ENCODE measurements at places on chromosomes 3 and 15. TPM values are rescaled to one million over a fixed set of nuclear protein-coding genes. Genes with fewer than 3 reads are reported as not detected.

GRCh38 chr3:45942051-45942825 is 1.0 kb upstream of the CXCR6 start:
- DNase-seq = no peak

GRCh38 chr15:61327019-61327631 is 98.0 kb upstream of the RORA start:
- no peak for DNase-seq

DNA sequence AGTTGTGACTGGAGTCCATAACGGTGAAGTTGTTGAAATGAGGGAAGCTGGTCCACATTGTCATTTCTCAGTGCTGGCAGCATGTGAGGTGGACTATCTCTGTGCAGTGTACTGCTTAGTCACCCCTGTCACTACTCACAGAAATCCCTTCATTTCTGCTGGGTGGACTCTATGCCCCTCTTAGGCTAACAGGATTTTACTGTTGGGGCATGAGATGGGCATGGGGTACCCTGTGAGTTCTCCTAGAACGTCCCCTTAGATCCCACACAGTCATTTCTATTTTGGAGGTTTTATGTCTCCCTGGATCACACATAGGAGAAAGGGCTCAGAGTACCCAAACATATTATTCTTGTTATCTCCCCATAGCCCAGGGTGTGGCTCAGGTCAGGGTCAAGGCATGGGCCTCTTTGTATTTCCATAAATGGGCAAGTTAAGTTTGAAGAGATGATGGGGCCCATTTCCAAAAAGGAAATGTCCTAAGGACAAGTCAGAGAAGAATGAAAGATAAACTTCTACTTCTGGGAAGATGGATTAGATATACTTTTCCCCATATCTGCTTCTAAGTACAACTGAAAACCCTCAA is 15.2 kb downstream of the P2RY1 start:
- no peak for DNase-seq

- DNase-seq = no peak
Measured at GRCh38 chr15:78914027-78914764, 30.6 kb downstream of the CTSH start.

GRCh38 chr15:57609805-57610529 is 18.3 kb downstream of the MYZAP start:
- no peak for DNase-seq

DNA sequence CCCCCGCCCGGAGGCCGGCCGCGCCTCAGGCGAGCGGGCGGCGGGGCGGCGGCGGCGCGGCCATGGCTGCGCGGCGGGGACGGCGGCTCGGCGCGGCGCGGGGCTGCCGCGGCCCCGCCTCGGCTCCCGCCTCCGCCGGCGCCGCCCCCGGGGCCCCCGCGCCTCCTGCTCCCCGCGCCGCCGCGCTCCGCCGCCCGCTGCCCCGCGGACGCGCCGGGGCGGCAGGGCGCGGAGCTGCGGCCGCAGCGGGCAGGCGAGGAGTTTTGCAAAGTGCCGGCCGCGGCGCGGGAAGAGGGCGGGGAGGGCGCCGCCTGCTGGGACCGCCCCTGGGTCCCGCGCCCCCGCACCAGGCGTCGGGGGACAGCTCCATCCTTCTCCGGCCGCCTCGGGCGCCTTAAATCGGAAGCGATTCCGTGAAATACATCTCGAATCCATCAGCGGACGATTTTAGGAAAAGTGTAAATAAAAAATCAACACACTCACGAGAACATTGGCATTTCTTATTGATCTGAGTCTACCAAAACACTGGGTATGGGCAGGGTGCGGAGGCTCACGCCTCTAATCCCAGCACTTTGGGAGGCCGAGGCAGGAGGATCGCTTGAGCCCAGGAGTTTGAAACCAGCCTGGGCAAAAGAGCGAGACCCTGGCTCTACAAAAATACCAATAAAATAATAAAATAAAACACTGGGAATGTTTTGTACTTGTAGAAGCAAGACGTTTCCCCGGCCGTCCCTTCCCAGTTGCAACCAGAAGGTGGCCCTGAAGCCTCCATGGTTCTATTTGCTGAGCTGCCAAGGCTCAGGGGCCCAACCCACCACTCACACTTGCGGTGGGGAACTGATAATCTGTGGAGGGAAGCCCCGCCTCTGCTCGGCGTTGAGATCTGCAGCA is 136.9 kb downstream of the NUP210 start:
- no peak for DNase-seq

The PTH1R gene
- 178 TPM for polyA plus RNA-seq

Data from left kidney (tissue), 8 donors.